ENCODE measurements at places on chromosomes 13 and 19.

GRCh38 chr19:56966225-56966696 is 125.7 kb upstream of the PEG3 start:
- DNase-seq = no peak

GRCh38 chr13:114046431-114046975 is 72.6 kb upstream of the C13orf46 start:
- DNase-seq = no peak

DNA sequence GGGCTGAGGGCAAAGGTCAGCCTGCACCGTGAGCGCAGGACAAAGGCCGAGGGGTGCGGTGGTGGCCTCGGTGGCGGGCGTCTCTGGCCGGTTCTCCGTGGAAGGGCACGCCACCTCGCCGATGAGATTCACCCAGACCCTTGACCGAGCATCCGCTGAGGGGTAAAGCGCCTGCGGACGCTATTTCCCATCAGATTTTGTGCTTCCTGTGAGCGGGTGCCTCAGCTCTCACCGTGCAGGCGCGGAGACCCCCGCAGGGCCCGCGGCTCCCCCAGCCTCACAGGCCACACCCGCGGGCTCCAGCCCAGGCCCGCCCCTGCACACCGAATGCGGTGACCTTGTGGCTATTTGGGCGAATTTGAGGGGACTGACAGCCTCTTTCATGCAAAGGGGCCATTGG is 348.0 kb downstream of the TEX29 start:
- DNase-seq = no peak

DNA sequence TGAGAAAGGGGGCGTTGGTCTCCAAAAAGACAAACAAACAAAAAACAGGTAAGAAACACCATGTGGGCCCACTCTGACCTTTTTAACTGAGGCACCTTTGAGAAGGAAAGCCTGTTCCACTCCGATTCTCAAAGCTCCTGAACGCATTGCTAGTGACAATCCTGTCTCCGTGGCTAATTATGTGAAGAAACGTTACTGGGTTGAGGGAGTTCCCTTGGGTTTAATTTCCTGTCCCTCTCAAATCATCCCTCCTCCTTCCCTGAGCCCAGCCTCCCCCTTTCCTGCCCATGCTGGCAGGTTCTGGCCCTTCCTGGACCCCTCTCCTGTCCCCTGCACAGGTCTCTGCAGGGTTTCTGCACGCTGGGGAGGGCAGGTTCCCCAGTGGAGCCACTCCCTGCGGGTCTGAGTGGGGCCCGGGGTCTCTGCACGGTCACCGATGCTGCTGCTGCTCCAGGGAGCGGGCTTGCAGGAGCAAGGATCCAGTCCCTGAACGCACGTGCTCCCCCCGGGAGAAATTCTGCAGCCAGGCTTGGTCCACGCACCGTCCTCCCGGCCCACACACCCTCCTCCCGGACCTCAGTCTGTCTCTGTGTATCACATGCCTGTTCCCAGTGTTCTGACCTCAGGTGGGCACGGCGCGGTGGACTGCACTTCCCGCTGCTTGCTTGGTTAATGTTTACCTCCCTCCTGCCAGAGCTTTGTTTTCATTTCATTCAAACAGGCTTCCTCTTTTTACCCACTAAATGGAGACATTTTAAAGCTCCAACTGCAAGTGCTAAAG is 76.4 kb upstream of the MCF2L start:
- DNase-seq = no peak

- no peak for DNase-seq
Measured at GRCh38 chr13:98563071-98563470, 13.8 kb downstream of the STK24 start.
